ENCODE measurements at places on chromosomes 2 and 18.

GRCh38 chr2:194545978-194546377, 1111.0 kb upstream of the SLC39A10 start:
- DNase-seq: no peak

- no peak for DNase-seq
Observed at GRCh38 chr2:227973241-227973640, 101.8 kb downstream of the DAW1 start.

DNA sequence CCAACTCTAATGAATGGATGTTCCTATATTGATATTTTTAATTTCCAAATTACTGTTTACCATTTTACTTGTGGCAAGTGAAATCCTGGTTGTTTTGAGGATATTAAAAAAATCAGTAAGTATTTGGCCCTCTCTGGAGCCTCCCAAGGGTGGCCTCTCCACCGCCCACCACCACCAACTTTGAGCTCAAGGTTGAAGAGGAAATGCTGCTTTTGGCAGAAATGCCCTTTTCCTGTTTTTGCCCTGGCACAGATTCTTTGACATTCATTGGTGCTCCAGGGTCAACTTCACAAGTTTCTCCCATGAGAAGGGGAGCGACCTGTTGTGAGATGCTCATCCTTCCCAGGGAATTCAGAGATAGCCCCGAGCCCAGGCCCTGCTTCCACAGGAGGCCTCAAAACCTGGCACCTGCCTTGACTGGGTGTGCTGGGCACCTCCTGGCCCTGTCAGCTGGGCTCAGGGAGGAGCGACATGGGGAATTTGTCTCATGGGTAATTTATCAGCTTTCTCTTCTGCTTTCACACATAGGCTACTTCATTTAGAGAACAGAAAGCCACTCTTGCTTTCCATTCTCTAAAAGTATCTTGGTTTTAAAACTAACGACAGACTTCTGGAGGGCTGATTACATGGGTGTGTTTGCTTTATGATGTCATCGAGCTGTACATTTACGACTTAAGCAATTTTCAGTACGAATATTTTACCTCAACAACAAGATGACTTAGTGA, 6.9 kb downstream of the CD8A start:
- DNase-seq: no peak

DNA sequence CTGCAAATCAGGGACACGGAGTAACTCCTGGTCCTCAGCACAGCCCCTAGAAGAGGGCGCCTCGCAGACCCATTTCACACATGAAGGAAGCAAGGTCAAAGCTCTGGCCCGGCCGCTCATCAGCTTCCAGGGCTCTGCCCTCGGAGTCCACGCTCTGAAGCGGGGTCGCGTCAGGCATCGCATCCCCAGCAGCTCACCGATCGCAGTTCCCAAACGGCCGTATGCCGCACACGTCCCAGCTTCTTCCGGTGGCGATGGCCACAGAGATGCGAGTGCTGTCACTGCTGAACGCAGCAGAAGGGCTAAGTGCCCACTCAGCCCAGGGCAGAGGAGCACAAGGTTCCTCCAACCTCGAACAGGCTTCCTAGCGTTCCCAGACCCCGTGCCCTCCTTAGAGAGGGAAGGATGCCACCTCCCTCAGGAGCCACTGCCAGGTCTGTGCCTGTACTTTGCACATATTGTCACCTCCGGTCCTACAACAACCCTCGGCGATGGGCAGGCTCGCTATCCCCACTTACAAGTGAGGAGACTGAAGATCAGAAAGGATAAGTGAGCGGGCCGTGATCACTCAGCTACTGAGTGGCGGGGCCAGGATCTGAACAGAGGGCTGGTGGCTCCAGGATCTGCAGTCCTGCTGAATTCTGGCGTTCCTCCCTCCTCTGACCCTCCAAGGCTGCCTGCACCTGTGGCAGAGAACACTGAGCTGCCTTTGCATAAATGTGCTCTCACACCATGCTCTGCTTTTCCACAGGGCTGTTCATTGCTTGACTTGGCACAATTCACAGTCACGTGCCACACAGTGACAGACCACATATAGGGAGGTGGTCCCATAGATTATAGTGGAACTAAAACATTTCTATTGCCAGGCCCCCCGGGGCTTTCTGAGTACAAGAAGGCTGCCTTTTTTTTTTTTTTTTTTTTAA, 71.4 kb downstream of the COPS8 start:
- DNase-seq: no peak

DNA sequence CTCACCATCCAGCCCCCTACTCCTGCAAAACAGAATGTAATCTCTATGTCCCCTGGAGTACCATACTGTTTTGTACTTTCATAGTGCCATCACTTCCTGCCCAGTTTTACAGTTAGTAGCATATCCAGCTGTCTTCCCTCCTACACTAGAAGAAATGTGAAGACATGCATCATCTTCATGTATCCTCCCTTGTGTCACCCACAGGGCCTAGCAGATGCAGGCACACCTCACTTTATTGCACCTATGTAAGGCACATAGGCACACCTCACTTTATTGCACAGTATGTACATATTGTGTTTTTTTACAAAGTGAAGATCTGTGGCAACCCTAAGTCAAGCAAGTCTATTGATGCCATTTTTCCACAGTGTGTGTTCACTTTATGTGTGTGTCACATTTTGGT, 12.0 kb downstream of the DNAJC27 start:
- no peak for DNase-seq

DNA sequence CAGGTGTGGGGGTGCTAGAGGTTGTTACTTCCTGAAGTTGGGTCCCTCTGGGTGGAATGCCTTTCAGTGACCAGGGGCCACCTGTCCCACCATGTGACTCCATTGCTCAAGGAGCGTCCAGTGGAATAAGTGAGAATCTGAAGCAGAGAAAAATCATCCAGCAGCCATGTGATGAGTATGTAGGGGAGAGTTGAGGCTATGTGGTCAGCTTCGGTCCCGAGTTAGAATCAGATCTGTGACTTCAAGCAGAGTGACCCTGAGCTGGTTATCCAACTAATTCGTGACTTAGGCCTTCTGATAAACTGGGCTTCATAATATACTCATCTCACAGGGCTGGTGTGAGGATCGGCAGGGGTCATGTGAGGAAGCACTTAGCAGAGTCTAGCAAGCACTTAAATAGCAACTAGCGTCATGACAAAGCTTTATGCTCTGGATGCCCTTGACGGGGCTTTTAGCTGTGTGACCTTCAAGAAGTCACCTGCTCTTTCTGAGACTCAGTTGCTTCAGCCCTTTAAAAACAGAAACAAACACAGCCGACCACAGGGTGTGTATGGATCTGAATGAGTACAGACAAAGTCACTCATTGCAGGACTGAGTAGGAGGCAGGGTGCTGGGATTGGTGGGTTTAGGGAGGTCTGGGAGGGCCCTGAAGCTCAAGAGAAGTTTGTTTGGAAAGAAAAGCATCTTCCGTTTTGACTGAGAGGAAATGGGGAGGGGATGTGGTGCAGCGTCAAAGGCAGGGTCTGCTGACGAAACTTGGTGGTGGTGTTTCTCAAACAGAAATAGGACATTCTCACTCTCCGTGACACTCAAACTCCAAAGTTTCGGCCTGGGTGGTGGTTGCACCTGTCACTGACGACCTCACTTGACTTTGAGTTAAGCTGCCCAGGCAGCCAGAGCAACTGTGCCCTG, 264.0 kb upstream of the CXCR4 start:
- peak; percentile 29 for DNase-seq

DNA sequence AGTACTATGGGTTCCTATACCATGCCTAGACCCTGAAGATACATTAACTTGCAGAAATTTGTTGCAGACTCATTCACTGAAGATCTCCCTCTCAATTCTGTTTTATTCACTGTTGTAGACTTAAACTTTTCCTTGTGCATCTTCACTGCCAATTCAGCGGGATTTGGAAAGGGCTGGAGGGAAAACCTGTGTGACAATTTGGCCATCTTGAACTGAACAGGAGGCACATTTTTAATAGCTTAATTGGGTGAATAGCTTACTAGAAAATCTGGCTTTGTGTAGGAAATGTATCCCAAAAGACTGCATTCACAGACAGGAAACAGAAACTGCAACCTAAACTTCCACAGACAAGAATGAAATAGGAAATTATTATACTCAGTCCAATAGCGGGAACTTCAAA, 512.3 kb downstream of the XIRP2 start:
- DNase-seq: no peak

DNA sequence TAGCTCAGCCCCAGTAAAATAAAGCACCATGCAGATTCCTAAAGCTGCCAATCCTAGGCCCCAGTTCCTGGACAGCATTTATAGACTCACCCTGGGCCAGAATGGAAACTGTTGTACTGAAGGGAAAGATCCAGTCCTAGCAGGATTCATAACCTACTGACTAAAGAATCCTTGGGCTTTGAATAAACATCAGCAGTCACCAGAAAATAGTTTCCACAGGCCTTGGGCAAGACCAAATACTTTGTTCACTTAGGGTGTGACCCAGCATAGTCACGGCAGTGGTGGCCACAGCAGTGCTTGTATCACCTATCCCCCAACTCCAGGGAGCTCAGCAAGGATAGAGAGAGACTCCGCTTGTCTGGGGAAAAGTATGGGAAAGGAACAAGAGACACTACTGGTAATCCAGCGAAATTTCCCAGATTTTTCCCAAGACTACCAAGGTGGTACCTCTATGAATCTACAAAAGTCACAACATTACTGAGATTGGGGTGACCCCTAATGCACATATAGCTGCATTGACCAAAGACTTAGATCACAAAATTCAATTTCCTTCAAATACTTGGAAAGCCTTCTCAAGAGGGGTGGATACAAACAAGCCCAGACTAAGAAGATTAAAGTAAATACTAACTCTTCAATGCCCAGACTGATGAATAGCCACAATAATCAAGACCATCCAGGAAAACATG, 748.1 kb upstream of the LRATD1 start:
- DNase-seq: no peak

All from activated CD8-positive, alpha-beta memory T cell treated with anti-CD3 and anti-CD28 coated beads for 4 hours (primary cell).